Esophagus squamous epithelium (tissue), 5 donors: ENCODE measurements at places on chromosomes 7 and 10.

DNA sequence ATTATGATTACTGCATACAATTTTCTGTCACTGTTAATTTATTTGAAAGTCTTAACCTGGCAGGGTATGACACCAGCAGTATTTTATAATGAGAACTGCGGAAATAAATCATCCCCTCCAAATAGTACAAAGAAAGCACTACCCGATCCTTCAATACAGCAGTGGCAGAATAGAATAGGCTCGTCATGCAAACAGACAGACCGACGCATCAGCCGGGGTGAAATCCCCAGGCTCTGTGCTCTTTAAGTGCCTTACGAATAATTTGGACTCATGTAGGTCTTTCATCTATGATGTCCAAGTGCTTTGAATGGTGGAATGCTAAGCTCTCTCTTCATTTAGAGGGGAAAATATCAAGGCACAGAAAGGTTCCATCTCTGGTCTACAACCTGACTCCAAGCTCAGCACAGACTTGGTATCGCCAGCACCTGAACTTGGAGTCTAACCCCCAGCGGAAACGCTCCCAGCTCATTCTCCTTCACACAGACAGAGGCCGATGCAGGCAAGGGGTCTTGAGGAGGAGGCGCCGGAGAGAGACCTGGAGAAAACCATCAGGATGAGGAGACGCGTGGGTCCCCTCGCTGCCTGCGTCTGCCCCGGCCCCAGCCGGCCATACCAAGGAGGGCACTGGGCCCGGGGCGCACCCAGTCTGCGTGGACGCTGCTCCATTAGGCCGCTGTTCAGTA, 568.1 kb upstream of the MKI67 start:
- DNase-seq: no peak

- DNase-seq: no peak
Observed at GRCh38 chr7:141533149-141533949, 17.9 kb upstream of the AGK start.

DNA sequence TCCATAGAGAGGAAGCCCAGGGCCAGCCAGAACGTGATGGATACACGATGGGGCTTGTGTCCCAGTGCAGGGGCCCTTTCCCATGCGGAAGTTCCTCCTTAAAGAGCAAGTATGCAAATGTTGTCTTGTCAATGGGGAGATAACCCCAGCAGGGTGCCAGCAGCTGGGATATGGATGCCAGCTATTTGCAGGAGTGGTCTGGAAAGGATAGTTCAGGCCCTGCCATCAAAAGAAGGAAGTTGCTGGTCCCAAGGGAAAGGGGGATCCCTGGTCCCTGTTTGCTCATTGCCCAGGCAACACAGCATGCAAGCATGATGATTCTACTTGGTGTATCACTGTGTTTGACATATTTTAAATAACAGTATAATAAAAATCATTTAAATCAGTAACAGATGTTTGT, 73.1 kb upstream of the HECW1 start:
- no peak for DNase-seq

GRCh38 chr10:17212802-17213221, 11.3 kb upstream of the TRDMT1 start:
- DNase-seq: no peak

- no peak for DNase-seq
Observed at GRCh38 chr10:124193309-124193696, 99.9 kb upstream of the CHST15 start.

- no peak for DNase-seq
Observed at GRCh38 chr7:130639388-130639787, 29.2 kb downstream of the COPG2 start.

GRCh38 chr10:31847515-31847914, 81.1 kb downstream of the ARHGAP12 start:
- no peak for DNase-seq

DNA sequence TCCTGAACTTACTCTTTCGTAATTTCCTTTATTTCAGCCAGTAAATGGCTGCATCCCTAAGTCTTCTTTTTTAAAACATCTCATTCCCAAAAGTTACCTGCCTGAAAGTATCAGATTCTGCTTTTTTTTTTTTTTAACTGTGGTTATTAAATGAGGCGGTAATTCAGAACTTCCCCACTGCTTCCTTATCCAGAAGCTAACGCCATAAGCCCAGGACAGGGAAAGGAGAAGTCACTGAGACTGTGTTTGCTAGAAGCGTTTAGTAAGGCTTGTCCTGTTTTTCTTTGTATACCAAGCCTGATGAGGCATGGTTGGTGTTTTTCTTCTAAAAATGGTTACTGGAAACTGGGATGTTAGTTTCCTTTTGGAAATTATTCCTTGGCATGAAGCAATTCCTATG, 197.8 kb downstream of the CELF2 start:
- no peak for DNase-seq

GRCh38 chr10:36583690-36584089, 541.7 kb upstream of the ANKRD30A start:
- no peak for DNase-seq

DNA sequence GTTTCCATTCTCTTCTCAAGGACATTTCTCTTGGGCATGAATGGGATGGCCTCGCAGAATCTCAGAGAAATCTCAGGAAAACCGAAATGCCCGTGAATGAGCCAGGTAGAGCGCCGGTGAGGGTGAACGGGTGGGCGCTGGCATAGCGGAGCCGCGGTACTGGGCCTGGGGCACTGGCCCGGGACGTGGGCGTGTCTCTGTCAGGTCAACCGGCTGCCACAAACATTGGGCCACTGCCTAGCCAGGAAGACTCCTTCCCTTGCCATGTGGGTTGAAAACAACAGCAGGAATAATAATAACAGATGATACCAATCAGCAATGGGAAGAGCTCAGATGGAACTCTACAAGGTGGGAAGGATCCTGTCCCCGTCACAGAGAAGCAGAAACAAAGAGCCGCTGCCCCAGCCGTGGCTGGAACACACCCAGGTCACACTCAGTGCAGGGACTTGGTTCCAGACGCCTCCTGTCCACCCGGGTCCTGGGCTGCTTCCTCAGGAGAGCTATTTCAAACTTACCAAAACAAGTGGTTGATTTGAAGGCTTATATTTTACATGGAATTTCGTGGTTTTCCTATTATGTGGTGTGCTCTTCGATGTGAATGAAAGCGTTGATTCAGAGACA, 51.1 kb upstream of the EBF3 start:
- DNase-seq: no peak

GRCh38 chr10:27801171-27801785, 55.7 kb upstream of the MKX start:
- no peak for DNase-seq

DNA sequence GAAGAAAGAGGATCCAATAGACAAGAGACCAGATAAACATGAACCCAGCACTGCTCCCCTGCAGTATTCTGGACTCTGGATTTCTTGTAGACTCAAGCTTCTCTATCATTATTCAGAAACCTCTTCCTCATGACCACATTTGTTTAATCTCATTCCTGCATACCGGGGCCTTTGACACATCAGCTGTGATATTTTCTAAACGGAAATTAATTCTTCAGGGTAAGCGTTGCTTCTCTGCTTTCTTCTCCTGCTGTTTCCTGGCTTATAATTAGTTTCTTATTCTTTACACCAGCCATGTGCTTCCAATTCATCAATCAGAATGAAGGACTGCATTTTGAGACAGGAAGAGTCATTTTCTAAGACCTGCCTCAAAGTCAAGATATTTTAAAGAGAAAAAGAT, 54.2 kb upstream of the TARP start:
- DNase-seq: no peak

DNA sequence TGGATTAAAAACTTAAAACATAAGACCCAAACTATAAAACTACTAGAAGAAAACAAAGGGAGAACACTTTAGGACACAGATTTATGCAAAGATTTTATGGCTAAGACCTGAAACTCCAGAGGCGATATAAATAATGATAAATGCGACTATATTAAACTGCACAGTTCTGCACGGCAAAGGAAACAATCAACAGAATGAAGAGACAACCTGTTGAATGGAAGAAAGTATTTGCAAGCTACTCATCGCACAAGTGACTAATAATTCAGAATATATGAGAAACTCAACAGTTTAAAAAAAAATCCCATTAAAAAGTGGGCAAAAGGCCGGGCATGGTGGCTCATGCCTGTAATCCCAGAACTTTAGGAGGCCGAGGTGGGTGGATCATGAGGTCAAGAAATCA, 73.6 kb downstream of the JMJD1C start:
- DNase-seq: no peak

DNA sequence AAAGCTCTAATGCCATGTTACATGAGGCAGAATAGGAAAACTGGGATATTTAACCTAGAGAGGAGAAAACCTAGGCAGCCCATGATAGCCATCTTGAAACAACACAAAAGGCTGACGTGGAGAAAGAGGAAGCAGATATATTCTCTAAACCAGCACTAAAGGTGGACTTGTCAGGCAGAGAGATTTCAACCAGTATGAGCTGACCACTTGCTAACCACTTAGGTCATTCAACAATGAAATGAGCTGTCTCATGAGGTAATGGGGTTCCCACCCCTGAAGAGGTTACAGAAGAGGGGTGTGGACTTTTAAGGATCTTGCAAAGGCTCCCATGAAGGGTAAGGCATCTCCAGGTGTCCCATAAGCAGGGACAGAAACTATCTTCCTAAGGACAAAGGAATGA, 26.8 kb upstream of the EGR2 start:
- no peak for DNase-seq

- no peak for DNase-seq
Observed at GRCh38 chr7:151717415-151717814, 159.5 kb downstream of the PRKAG2 start.

- DNase-seq: no peak
Observed at GRCh38 chr7:150847536-150847935, 4.8 kb upstream of the AOC1 start.

DNA sequence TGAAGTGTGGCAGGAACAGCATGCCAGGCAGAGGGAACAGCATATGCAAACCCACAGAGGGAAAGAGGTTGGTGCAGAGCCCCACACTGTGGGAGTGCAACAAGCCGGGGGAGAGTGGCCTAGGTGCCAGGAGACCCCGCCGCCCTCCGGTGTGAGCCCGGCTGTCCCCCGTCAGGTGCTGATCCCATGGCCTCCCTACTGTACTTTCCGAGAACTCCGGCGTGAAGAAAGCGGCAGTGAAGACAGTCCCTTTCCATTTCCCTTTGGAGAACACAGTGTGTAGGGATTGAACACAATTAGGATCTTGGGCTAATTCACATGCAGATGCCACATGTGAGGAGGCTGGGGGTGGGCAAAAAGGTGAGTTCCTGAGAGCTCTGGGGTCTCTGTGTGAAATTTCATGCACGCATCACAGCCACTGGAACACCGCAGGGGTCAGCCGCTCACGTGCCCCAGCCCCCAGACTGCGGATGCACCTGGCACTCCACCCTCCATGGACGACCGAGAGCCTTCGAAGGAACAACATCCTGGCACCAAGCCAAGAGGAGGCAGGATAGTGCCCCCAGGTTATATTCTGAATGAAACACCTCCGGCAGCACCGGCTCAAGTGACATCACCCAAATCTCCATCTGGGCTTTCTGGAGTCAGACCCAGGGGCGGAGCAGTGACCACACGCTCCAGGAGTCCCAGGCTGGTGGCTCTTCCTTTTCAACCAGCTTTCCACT, 82.1 kb upstream of the PPP2R2D start:
- no peak for DNase-seq

- DNase-seq: no peak
Observed at GRCh38 chr10:60352105-60352504, 37.6 kb downstream of the ANK3 start.

DNA sequence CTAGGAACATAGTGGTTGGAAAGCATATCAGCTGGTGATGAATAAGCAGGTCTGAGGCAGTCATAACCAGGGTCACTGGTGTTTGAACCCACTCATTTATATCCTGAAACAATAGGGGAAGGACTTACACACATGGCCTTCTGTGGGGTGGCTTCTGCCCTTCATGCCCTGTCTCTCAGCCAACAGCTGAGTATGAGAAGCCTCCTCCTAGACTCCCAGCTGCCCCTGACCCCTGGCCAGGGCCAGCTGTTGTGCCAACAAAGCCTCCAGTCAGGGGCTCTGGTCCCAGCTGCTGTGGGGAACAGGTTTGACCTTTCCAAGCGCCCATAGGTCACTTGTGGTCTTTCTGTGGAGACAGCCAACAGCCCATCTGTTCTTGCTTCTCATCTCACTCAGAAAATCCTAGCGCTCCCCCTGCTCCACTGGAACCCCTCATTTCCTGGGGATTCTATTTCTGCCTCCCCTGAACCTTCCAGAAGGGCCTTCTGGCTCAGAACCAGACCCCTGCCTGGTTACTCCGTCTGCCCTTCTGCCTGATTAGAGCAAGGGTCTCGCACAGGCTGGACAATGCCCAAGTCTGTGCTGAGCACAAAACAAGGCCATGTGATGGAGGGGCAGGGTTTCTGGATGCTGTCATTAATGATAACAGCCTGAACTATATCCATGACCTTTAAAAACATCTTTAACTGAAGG, 9.7 kb upstream of the PURB start:
- DNase-seq: no peak

GRCh38 chr10:130877126-130877525, 434.4 kb downstream of the TCERG1L start:
- DNase-seq: no peak

DNA sequence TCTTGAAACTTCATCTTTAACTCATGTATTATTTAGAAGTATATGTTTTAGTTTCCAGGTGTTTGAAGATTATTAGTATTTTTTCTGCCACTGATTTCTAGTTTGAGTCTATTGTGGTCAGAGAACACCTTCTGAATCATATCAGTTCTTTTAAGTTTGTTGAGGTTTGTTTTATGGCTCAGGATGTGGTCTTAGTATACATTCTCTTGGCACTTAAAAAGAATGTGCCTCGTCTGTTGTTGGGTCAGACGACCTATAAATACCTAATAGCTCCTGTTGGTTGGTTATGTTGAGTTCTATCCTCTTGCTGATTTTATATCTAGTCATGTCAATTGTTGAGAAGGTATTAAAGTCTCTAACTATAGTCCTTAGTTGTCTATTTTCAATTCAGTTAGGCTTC, 15.9 kb downstream of the TDRD1 start:
- no peak for DNase-seq
